ENCODE measurements at places on chromosomes 12 and 14. TPM values are rescaled to one million over a fixed set of nuclear protein-coding genes. Genes with fewer than 3 reads are reported as not detected.
A peak's percentile ranks its signal among the peaks of the same experiment; 100 is the strongest.

DNA sequence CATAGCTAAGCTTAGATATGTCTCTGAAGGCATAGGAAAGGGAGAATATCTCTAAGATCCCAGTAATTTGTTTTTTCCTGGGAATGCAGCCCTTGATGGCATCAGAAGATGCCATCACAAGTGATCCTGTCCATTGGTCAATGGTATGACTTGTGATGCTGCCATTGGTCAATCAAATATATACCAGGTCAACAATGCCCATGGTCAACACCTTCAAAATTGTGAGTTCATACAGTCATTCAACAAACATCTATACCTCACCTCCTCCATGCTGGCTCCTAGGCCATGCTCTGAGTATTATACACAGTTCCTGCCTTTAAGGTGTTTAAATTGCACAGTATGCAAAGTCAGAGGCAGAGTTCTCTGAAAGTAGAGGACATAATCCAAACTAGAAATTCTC is 19.3 kb upstream of the IL22 start:
- no peak for DNase-seq

NTF3 gene
- 1.1 TPM for total RNA-seq

KRT82 gene
- not detected for total RNA-seq

HSPB8 gene
- 529 TPM for total RNA-seq

GRCh38 chr14:53265025-53265424 is 111.9 kb upstream of the DDHD1 start:
- DNase-seq, result no peak

- no peak for DNase-seq
These were observed 44.5 kb downstream of the ASCL4 start for GRCh38 chr12:107818984-107819383.

- DNase-seq, result no peak
These were observed 135.7 kb downstream of the RAD51B start for GRCh38 chr14:67955261-67955660.

- no peak for DNase-seq
These were observed 12.7 kb downstream of the SAMD4A start for GRCh38 chr14:54579621-54580020.

- no peak for DNase-seq
These were observed 366.1 kb upstream of the ATXN7L3B start for GRCh38 chr12:74171478-74171909.

- DNase-seq, result no peak
These were observed 51.0 kb downstream of the FZD10 start for GRCh38 chr12:130213249-130213648.

DNA sequence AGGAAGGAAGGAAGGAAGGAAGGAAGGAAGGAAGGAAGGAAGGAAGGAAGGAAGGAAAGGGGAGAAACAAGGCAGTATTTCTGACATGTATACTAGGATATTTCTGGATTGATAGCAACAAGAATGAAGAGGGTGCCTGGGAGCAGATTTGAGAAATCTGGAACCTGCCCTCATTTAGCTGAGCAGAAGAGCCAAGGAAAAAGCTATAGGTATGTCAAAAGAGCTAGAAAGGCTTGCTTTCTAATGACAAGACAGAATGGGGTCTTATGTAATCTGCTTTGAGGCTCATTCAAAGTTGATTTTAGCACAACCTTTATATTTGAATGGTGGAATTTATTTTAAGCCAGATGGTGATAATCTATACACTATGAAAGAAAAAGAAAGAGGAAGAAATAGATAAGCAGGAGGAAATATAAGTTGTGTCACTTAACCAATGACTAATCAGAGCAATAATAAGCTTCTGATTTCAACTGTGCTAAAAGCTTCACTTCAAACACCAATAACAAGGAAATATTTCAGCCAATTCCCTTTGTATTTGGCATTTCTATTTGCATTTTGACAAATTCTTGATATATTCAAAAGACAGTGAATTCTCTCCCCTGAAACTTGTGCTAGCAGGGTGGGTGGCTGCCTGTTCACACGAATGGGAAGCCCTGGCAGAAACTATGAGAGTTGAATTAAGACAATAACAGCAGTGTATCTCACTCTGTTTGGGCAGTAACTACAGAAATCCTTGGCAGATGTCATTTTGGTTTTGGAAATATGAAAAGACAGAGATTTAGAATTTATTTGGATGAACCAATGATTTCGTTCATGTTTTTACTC is 76.3 kb upstream of the FLRT2 start:
- DNase-seq, result no peak

- DNase-seq, result no peak
These were observed 13.1 kb upstream of the ABCD2 start for GRCh38 chr12:39632670-39633069.

DNA sequence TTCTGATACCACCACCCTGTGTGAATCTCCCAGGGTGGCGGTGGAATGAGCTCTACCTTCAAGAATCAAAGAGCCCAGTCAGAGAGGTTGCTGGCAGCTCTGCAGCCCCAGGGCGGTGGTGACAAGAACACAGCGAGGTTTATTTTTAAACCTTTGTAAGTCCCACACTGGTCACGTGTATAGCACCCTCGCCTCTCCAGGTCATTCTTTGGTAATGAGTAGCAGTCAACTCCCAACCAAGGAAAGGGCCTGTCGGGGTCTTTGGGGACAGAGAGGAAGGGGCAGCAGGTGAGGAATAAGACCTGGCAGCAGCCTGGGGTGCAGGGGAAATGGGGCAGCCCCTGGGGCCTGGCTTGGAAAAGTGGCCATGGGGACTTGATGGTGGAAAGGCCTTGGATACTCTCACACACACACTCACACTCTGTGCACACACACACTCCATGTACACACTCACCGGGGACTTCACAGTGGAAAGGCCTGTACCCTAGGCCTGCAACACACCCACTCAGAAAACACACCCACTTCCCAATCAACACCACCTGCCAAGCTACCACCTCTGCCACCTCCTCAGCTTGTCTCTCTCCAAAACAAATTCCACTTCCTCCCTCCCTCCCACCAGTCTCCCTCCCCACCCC is 178.6 kb downstream of the DPF3 start:
- peak; percentile 65 for DNase-seq

Data from Right ventricle myocardium superior (tissue), 1 donor.